Naive thymus-derived CD8-positive, alpha-beta T cell (primary cell): ENCODE measurements at places on chromosomes 2 and 18. TPM values are rescaled to one million over a fixed set of nuclear protein-coding genes. Genes with fewer than 3 reads are reported as not detected.

GRCh38 chr2:178449700-178450523, 1.1 kb downstream of the PRKRA start:
- peak; percentile 2 for DNase-seq

- no peak for DNase-seq
These were observed 299.0 kb downstream of the FBXO15 start for GRCh38 chr18:73848656-73849055.

- DNase-seq, result no peak
These were observed 383.5 kb downstream of the ZEB2 start for GRCh38 chr2:144136297-144137010.

DNA sequence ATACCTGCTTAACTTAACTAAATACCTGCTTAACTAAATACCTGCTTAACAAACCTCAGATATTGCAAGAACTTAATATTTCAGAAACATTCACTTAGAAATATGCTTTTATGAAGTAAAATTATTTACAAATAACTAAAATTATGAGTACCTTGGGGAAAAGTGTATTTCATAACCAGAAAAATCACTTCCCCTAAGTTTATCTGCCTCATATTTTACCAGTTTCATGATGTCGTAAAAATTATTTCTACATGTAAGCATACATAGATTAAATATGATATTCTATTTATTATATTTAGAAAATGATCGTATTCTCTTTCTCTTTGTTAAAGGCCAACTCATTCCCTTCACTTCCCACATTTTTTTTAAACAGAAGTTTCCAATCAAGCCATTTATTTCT, 41.5 kb upstream of the DSC1 start:
- DNase-seq, result no peak

DNA sequence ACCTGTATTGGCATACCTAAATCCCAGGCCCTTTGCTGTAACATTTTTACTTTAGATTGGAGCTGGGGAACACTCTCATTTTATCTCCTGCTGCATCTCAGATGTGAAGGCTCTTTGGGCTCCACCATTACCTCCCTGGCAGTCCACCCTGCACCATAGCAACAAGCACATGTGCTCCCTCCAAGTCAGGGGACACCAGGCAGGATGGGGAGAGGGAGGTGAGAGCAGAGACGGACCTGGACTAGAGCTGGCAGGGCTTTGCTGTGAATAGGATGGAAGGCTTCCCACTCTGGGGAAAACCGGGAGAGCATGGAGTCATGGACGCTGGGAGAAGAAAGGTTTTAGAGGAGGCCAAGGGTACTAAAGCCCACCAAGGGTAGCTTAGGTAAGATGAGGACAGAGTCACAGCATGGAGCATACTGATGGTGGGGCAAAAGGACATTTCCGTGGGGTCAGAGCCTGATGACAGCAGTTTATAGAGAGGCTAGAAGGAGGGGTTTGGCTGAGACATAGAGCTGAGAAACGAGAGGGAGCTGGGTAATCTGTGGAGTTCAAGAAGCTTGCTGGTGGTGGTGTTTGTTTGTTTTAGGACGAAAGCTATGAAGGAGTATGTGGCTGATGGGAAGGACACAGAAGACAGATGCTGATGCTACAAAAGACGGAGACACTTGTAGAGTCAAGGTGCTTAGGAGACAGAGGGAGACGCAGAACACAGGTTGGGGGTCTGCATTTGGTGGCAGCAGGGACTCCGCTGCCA, 134.8 kb downstream of the COL6A3 start:
- DNase-seq, result no peak

- no peak for DNase-seq
These were observed 203.8 kb downstream of the TNS1 start for GRCh38 chr2:217798743-217799562.

GRCh38 chr2:150620855-150621254, 133.4 kb upstream of the RND3 start:
- DNase-seq, result no peak

DNA sequence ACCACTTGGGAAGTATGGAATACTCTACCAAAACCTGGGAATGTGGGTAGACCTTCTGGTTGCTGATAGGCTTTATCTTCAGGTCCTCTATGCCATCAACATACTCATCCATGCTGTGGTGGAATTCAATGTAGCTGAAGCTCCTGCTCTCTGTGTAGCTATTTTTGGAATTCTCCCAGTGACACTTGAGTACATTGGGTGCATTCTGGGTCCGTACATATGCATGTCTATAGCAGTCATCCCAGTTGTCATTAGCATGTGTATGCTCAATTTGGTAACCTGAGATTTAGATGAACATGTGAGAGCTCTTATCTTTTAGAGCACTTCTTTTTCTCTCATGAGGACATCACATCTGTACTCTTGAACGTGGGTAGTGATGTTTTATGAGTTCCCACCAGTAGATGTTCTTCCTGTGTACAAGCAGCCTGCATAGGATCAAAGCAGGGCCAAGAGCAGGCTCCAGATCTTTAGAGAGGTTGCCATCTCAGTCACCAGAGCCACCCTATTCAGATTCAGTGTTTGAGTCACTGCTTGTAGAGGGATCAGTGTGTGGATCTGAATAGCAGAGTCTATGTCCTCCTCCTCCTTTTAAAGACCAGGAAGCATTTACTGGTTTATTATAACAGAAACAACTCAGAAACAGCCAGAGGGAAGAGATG, 65.9 kb downstream of the MGAT5 start:
- DNase-seq, result no peak

DNA sequence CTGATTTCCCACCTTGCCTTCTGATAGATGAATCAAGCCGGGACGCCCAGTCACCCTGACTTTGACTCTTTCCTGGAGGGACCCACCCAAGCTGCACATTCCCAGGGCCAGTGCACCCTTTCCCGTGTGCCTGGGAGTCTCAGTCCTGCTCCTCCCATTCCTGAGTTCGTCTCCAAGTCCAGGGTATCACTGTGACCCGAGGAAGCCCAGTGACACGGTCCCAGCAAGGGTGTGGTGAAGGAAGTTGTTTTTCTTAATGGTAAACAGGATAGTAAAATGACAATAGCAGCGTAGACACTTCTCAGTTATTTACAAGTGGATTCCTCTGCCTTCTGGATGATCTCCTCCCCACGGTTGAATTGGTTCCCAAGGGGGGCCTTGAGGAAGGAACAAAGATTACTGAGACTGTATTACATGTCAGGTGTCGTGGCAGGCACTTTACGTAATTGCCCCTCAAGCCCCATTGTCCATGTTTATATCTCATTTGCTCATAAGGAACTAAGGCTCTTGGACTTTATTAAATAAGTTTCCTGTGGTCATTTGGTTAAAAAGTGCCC, 123.3 kb downstream of the PRKCE start:
- DNase-seq, result no peak

DNA sequence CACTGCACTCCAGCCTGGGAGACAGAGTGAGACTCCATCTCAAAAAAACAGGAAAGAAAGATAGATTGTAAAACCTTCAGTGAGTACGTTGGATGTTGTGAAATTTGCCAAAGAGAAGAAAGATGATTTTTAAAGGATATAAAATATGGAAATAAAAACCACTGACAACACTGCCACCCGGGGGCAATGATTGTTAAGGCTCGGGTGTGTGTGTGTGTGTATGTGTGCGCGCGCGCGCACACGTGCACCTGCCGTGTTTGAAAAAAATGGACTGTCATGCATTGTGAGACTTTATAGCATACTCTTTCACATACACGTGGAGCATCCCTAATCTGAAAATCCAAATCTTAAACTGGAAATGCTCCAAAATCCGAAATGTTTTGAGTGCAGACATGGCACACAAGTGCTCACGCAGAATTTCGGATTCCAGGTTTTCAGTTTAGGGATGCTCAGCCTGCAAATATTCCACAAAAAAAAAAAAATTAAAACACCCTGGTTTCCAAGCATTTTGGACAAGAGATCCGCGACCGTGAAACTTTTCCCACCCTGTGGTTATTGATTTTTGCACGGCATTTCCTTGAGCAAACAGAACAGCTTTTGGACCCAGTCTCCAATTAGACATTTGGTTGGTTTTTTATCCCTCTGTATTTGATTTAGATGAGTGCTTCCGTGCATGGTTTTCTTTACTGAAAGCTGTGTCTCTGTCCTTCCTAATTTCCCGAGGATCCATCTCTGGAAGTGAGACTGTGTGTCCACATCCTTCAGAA, 269.2 kb downstream of the AGAP1 start:
- no peak for DNase-seq

RMND5A gene
- 40.7 TPM for total RNA-seq

NEU4 gene
- not detected for total RNA-seq

SLC11A1 gene
- total RNA-seq, result 0.47 TPM
